Cerebellum (tissue), 4 donors: ENCODE measurements at places on chromosomes 6 and 20.

DNA sequence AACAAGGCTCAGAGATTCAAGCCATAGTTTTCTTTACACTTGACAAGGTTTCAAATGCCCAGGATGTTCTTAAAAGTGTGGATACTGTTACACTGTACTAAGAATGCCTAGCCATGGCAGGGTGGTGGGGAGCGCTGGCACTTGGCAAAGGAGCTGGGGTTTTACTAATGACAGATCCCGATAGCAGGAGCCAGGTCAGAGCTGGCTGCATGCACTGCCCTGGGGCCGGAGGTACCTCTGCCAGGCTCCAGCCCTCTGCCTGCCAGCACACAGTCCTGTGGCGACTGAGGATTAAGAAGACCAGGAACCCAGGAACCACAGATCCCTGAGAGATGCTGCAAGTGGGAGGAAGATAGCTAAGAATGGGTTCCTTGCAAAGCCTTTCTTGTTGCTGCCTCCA is 260.3 kb downstream of the ALDH8A1 start:
- DNase-seq: peak; percentile 88

DNA sequence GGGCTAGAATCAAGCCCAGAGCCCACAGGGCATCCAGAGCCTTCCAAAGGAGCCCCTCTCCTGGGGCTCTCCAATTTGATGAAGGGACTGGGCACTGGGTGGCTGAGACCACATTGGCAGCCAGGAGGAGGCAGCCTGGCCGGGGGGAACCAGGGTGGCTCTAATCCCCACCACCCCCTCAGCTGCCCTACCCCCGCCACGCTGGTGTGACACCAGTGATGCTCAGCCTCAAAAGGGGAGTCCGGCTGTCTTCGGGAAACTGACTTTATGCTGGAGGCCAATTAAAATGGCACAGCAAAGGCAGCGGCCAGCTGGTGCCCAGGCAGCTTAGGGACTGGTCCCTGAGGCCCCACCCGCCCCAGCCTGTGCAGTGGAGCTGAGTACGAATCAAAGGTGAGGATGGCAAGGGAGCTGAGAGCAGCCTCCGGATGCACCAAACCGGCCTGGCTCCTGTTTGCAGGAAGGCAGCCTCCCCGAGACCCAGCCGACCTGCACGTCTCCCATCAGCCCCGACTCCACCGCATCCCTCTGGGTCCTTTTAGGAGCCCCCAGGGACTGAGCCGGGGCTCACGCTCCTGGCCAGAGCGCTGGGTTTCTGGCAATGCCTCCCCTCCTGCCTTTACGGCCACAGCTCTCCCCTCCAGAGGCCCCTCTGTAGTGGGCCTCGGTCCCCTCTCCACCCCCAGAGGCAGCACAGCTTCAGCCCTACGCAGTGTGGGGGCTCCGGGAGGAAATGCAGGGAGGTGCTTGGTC is 28.5 kb downstream of the CHRNA4 start:
- no peak for DNase-seq

DNA sequence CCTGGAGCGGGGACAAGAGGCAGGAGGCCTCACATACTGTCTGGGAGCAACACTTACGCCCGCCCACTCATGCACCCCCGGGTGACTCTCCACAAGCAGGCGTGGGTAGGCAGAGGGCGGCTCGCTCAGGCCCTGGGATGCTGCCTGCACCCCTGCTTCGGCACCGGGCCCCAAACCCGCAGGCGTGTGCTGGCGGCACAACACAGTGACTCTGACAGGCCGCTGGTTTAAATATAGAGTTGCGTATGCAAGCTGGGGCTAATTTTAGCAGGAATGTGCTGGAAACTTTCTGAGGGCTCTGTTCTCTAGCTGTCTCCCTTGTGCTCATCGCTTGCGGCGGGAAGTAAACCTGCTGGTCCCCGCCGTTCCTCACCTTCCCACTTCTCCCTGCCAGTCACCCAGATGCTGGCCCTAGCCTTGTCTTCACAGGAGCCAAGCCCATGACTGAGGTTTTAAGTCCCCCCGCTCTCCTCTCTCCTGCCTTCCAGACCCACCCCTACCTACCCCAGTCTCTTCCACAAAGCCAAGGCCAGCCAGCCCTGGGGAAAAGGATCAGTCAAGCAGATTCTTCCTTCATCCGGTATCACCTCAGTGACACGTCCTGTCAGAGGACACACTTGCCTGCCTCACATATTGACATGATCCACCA is 94.5 kb upstream of the FOXP4 start:
- DNase-seq: no peak

- no peak for DNase-seq
These were observed 224.4 kb upstream of the EXOC2 start for GRCh38 chr6:917296-917695.

- no peak for DNase-seq
These were observed 36.2 kb downstream of the SF3B5 start for GRCh38 chr6:144059139-144059538.

DNA sequence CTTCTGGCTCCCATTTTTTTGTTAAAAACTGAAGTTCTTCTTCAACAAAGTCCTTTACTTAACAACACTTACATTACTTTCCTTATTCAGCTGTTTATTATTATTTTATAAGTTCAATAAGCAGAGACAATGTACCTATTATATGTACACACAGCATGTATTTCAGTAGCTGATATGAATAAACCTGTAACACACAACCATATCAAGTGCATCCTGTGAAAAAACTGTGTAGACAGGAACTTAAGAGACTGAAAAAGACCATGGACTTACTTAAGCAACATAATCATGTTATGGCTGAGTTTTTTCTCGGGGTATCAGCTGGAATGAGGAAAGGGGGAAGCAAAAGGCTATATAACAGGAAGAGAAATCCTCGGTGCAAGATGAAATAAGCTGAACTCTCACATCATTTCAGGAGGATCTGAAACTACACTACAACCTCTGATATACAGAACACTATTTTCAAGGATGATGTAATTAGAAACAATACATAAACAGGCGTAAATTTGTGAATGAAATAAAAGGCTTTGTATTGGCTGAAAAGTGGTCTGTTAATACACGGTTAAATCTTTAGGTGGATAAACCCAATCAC is 70.9 kb downstream of the REV3L start:
- DNase-seq: no peak

DNA sequence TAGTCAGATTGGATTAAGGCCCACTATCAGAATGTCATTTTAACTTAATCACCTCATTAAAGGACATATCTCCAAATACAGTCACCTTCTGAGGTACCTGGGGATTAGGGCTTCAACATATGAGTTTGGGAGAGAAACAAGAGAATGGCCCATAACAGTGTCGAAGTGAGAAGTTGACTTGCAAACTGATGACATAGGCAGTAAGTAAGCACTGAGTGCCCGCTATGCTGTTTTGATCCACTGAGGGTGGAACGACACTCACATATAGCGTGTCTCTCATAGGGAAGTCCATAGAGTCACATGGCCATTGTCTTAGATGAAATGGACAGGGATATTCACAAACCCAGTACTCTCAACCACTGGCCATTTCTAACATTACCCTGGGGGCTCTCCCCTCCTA is 264.2 kb downstream of the SAMD5 start:
- DNase-seq: no peak

DNA sequence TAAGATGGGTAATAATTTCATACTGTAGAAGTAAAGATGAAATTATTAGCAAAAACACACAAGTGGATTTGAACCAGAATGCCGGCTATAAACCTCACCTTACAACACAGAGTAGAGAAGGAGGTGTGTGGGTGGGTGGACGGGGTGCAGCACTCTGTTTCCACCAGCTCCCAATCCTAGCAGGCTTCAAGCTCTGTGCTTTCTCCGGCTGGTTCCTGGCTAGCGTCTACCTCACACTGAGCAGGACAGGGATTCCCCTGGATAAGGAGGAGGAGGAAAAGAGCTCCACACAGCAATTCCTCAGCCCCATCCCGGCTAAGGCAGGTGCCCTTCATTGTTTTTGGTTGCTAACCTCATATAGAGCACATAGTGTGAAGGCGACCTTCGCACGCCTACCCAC is 453.3 kb downstream of the C6orf118 start:
- no peak for DNase-seq

- no peak for DNase-seq
These were observed 4.0 kb upstream of the GABRR1 start for GRCh38 chr6:89221129-89221528.

DNA sequence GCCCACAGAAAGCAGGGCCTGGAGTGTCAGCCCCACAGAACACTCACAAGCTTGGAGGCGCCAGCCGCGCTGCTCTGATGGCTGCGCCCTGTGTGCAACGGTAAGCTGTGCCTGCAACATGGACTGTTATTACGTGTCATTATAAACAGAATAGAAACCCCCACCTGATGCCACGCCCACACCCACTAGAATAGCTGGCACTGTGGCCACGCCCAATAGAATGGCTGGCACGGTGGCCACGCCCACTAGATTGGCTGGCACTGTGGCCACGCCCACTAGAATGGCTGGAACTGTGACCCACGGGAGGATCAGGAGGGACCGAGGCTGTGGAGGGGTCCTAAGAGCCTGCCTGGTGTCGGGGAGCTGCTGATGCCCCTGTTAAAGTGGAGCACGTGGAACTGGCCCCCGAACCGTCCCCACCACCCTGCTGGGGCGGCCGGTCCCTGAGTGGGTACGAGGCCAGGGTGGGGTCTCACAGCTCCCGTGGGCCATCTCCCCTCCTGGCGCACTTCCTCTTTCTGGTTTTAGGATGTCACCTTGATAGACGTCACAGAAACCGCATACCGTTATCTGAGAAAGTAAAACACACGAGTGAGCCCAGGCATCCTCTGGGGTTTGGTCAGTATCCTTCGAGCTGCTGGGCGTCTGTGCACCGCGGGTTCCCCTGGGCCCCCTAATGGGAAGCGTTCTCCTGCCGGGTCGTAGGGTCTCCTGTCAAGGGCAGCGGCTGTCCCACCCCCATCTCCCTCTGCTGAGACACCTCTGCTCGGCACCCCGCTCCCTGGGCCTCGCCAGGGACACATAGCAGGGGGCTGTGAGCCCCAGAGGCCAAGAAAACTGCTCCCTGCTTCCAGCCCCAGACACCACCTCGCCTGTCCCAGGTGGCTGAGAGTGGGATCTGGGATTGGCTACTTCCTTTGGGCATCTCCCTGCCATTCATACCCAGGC is 25.4 kb downstream of the SLC17A9 start:
- no peak for DNase-seq

DNA sequence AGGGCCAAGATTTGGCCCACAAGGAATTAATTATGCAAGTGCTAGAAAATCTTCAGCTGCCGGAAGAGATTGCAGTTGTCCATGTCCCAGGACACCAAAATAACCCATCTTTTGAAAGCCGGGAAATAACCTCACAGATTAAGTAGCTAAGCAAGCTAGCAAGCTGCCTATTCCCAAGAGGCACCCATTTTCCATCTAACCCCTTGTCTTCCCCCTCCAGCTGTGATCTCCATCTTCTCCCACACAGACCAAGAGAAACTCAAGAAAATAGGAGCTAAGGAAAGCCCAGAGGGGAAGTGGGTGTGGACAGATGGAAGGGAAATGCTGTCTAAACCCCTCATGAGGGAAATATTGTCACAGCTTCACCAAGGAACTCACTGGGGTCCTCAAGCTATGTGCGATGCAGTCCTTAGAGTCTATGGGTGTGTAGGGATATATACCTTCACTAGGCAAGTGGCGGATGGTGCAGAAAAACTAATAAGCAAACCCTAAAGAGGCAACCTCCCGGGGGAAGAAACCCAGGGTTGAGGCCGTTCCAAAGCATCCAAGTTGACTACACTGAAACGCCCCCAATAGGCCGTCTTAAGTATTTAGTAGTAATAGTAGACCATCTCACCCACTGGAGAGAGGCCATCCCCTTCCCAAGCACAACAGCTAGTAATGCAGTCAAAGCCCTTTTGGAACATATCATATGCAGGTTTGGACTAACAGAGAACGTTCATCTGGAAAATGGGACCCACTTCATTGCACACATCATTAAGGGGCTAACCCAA is 64.3 kb upstream of the PRSS16 start:
- DNase-seq: no peak

- no peak for DNase-seq
These were observed 154.6 kb upstream of the SOX4 start for GRCh38 chr6:21438986-21439352.

DNA sequence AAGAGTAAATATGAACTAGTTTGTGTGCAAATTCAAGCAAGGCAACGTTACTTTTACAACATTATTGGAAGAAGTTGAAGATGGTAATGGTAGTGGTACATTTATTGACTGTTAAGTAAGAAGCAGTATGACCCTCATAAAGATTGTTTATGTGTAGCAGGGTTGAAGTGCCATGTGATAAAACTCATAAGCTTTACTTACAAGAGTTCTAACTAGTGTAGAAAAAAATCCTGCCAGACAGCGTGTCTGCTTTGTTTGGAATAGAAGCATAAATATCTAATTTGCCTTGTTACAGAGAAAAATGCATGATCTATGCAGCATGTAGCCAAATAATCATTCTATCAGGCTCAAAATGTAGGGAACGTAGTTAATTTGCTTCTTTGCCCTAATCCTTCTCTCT is 450.8 kb upstream of the SOX4 start:
- DNase-seq: no peak

- peak; percentile 60 for DNase-seq
These were observed 8.1 kb upstream of the PFDN4 start for GRCh38 chr20:54199721-54200176.

DNA sequence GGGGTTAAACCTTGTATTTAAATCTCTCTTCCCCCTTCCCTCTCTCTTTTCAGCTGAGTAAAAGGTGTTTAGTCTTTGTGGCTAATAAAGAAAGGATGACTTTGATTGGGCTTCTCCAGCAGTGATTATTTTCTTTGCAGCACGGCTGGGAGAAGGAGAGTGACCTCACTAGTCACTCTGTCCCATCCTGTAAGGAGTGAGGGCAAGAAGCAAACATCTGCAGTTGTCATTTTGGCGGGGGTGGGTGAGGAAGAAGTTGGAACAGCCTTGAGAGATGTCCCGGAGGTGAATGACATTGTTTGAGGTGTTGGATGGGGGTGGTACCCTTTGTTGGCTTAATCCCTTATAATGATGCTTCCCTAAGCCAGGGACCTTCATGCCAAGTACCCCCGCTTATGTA is 223.6 kb downstream of the EYA2 start:
- no peak for DNase-seq

DNA sequence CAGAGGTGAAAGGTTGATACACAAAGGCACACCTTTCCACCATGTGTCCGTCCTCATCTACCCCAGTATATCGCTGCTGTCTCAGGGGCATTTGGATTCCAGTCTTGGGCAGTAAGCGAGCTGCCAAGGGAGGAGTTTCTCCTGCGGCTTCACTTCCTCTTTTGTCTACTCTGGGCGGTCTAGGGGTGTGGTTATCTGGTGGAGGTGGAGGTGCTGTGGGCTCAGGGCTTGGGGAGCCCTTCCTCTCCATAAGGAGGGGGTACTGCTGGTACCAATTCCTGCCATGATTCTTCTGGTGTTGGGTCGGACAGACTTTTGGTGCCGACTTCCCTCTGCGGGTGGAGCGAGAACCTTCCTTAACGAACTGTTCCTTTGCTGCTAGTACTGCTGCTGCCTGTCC is 31.9 kb upstream of the FABP7 start:
- no peak for DNase-seq

DNA sequence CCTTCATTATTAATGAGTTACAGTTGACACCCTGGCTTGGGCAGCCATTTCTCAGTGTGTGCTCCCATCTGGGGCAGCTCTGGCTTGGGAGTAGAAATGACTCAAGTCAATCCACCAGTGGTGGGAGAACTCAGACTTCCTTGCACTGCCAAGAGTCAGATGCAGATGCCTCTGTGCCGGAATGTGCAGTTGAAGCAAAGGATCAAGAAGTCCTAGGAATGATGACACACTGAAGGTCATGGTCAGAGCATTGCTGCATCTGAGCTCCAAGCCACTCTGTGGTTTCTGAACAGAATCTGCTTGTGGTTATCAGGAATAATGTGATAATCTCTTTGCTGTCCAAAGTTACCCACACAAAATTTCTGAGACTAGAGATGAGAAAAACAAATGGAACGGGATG is 19.5 kb upstream of the PAX1 start:
- DNase-seq: no peak
